ENCODE measurements at places on chromosomes 4 and X.
A peak's percentile ranks its signal among the peaks of the same experiment; 100 is the strongest.

GRCh38 chr4:153618833-153619232 is 65.2 kb upstream of the TLR2 start:
- no peak for DNase-seq

DNA sequence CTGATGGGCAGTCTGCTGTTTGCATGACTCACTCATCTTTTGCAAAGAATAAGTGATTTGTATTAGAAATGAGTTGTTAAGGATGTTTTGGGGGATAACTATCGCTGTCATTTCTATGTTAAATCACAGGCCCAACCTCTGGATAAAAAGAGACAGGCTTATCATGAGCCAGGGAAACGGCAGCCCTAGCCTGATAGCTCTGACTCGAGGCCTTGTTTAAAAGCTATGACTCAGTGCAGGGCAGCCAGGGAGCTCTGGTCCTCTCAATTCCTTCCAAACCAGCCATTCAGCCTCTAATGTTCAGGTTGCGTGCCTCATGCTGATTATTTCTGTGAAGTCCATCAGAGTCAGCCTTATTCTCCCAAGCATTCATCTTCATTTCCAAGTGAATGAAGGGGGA is 305.9 kb upstream of the HAND2 start:
- DNase-seq = no peak

DNA sequence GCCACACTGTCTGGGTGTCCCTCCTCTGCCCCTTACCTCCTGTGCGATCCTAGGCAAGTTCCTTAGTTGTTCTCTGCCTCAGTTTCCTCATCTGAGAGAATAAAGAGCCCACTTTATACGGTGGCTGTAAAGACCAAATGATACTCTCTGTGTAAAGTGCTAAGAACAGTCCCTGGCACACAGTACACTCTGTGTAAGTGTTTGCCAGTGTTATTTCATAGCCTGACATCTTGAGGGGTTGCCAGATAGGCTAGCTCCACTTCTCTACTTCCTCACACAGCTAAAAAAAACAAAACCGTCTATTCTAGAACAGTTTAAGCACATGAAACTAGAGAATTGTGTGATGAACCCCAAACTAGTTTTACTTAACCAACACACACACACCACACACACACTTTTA is 17.1 kb downstream of the SPON2 start:
- no peak for DNase-seq

- DNase-seq = peak; percentile 56
These were observed 995 bp downstream of the SMARCA5 start for GRCh38 chr4:143514497-143514896.

- DNase-seq = no peak
These were observed 63.2 kb upstream of the GUCY1A1 start for GRCh38 chr4:155603360-155603891.

DNA sequence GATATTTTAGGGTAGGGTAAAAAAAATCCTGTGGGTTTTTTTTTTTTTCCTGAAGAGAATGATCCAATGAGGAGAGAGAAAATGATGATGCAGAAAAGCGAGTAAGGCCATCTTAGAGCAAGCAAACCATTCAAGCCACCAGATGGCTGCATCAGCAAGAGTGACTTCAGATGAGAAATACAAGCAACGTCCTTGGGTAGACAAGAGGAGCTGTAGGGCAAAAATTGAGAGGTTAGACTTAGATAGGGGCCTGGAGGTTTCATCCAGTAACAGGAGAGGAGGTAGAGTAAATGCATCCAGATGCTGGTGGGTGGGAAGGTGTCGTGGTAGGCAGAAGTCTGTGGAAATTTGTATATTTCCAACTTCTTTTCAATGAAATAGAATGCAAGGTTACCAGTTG is 14.6 kb downstream of the FTHL17 start:
- DNase-seq = no peak

DNA sequence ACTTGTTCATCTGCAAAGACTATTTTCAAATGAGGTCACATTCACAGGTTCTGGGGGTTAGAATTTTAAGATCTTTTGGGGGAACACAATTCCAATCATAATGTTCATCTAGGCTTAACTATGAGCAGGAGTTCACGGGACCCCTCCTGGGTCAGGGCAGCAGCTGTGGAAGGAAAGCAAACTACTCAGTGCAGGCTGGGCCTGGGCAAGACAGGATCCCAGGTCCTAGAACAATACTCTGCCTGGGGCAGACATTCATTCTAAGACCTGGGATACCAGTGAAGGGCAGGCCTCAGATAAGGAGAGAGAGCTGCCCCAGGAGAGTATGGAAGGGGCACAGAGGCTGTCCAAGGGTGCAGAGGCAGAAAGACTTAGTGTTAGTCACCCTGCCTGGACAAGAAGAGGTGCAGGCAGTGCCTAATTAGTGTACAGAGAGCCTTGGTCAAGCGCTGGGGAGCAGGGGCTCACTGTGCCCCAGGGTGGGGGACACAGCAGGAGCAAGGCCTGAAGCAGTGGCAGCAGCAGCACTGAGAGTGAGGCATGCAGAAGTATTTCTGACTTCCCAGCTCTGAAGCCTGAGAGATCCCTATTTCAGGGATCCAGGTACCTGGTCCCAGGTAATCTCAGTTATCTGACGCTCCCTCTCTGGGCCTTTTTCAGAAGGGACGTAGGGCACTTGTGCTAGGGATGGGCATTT is 123.0 kb upstream of the MAMLD1 start:
- no peak for DNase-seq

DNA sequence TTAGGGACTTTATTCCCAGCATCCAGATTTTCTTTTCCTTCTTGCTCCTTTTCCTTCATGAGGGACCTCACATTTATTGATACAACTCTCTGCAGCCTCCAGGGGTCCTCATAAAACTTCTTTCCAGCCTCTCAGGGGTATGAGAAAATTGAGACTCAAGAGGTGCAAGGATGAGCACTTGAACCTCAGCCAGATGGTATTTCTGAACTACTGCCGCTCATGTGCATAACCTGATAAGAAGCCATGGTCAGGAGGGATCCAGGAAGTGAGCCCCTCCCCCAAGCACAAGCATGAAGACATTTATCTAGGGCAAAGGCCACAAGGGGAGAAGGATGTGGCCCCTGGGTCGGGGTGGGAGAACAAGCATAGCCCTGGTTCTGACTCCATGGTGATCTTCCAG is 73.3 kb downstream of the TSPAN7 start:
- DNase-seq = peak; percentile 84

- no peak for DNase-seq
These were observed 30.1 kb downstream of the NOP14 start for GRCh38 chr4:2932951-2933565.

DNA sequence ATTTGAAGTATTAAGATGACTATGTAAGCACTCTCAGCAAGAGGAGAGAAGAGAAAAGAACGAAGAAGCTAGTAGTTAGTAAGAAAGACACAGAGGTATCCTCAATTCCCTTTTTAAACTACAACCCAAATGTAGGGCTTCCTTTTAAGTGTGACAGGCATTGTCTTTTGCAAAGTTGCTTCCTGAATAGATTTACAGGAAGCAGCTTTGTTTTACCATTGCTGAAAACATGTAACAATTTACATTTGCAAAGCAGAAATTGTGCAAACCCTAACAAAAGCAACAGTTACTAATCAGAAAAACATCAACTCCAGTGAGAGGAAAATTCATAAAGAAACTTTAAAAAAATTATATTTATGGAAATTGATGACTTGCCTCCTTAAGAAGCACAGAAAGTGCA is 96.4 kb downstream of the FAM13A start:
- no peak for DNase-seq

GRCh38 chr4:62193761-62194160 is 993.6 kb downstream of the ADGRL3 start:
- DNase-seq = no peak

- no peak for DNase-seq
These were observed 106.9 kb downstream of the KDR start for GRCh38 chr4:55018521-55018920.

GRCh38 chrX:135273162-135273561 is 21.3 kb downstream of the ETDA start:
- DNase-seq = no peak

GRCh38 chr4:28966982-28967381 is 1753.2 kb upstream of the PCDH7 start:
- no peak for DNase-seq

GRCh38 chrX:19649226-19649995 is 134.1 kb upstream of the MAP3K15 start:
- no peak for DNase-seq

- DNase-seq = no peak
These were observed 72.3 kb upstream of the GRID2 start for GRCh38 chr4:92231511-92231910.

DNA sequence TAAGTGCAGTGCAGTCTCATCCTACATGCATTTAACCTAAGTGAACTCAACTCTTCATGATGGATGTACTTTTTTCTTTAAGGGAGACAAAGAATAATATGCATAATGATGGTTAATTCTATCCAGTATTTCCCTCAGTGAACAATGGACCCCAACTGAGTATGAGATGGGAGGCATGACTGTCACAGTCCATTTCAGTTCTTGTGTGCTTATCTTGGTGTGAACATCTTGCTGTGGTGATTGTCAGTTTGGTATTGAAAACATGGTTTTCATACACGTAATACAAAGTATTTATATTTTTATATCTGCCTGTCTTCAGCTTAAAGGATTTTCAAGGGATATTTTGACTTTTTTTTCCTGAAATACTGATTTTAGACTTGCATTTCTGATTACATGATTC is 72.0 kb upstream of the NDUFC1 start:
- no peak for DNase-seq

DNA sequence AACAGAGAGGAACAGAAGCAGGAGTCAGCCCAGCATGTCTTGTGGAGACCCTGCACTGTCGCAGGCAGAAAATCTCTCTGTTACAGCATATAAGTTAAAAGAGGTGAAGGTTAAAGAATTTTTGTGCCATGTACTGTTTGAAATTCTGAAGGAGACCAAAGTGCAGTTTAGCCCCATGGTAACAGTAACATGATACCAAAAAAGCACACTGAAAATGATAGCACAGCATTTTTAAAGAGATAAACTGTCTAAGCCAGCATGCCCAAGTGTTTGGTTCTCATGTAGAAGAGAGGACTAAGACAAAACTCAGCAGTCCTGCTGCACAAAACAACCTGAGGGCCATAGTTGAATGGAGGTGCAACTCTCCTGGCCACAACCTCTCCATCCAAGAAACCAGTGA is 41.9 kb upstream of the PARM1 start:
- DNase-seq = no peak

DNA sequence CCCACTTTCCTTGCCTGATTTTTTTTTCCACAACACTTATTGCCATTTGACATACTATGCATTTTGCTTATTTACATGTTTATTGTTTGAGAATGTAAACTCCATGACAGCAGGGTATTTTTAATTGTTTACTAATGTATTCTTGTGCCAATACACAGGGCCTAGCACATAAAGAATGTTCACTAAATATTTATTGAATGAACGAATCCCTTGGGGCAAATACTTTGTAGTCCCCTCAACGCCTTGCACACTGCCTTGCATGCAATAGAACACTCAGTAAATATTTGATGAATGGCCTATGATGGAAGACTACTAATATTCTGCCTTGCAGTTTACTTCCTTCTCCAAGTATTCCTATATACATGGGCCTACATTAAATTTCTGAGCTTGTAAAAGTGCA is 1.4 kb upstream of the PRPS1 start:
- DNase-seq = no peak

DNA sequence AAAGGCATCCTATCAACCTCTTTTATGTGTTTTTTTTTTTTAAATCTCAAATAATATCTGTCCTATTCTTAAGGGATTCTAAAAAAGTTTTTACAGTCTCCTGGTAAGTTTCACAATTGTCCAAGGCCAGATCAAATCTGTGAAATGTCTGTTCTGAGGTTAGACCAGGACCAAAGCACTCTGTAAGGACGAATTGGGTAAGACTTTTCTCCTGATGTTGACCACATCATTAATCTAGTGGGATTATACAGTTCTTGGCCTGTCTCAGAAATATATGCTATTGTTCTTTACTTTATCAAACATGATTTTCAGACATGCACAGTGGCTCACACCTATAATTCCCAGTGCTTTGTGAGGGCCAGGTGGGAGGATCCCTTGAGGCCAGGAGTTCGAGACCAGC is 45.8 kb upstream of the TMEM131L start:
- DNase-seq = no peak

DNA sequence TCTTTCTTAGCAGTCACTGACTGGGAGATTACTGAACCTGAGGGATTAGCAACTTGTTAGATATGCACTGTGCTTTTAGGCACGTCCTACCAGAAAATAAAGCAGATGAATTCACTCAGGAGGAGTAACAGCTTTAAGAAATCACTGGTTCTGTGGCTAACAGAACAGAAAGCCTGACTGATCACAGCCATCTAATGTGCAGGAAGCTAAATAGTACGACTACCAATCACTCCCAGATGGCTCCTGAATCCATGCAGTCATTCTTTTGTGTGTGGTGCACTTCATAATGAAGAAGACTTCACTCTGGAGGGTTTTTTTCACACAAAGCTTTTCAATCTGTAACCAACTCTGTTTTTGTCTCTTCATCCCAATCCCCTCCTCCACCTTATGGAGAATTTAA is 305.3 kb upstream of the INTU start:
- no peak for DNase-seq

- DNase-seq = no peak
These were observed 103.4 kb downstream of the MFAP3L start for GRCh38 chr4:169922632-169923276.

GRCh38 chr4:64014647-64015046 is 394.6 kb downstream of the TECRL start:
- DNase-seq = no peak

- no peak for DNase-seq
These were observed 432.3 kb upstream of the ATOH1 start for GRCh38 chr4:93396272-93396671.

DNA sequence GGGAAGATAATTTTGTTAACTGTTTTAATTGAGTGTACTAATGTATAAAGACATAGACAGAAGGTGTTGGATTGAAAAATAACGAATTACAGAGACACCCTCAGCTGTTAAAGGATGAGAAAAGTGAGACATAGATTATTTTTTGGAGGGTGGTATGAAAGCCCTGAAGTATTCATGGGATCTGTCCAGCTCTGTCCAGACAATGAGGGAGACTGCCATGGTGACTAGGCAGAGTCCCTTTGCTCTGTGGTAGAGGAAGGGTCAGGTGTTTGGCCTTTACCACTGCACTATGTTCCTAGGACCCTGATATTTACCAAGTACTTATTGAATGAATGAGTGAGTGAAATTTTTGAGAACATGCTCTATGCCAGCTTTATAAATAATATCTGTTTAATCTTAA is 11.4 kb downstream of the FGF2 start:
- no peak for DNase-seq

DNA sequence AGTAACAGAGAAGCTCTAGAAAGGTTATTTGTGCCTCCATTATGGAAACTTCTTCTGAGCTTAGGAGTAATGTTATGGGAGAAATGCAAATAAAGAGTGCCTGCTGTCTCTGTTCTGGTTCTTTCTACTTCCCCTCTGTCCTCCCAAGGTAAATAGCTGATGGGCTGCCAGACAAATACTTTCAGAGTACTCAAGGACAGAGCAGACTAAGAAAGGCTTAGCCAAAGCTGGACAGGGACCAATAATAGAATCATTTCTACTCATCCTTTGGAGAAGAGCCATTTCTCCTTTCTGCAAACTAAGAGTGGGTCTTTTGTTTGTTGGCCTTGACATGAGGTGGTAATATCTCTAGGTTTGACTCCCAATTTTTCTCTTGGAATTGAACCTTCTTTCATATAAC is 136.1 kb downstream of the MID1IP1 start:
- no peak for DNase-seq

- no peak for DNase-seq
These were observed 523.8 kb downstream of the PPARGC1A start for GRCh38 chr4:23365871-23366556.

GRCh38 chr4:37991623-37992410 is 31.6 kb downstream of the PTTG2 start:
- DNase-seq = no peak

GRCh38 chr4:15891312-15891711 is 47.2 kb downstream of the FGFBP1 start:
- no peak for DNase-seq

- DNase-seq = no peak
These were observed 54.7 kb downstream of the HOPX start for GRCh38 chr4:56626420-56626819.
